GM10248 (cell line): ENCODE measurements at places on chromosomes 13 and 19.

DNA sequence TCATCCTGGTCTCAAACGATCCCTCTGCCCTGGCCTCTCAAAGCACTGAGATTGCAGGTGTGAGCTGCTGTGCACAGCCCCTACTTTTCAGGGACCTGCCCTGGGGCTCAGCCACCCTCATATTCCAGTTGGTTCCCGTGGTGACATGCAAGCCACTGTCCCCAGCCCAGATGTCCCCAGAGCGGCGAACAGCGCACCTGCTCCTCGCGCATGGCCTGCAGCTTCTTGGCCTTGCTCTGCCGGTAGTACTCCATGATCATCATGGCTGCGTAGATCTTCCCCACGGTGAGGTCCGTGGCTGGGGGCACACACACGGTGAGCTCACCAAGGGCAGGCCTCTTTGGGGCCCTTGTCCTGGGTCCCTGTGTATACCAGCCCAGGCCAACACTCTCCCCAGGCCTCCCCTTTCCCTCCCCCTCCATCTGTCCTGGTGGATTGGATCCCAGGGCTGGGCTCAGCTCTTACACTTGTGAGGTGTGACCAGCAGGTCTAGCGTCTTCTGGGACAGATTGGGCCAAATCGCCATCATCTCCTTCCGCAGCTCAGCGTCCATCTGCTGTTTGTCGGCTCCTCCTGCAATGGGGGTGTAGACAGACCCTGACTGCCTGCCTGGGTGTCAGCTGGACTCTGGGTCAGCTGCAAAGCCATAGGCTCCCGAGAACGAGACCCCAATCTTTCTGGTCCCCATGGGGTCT is 64.0 kb downstream of the IER2 start:
- DNase-seq = no peak

- DNase-seq = no peak
These were observed 71.2 kb downstream of the SPACA7 start for GRCh38 chr13:112447306-112447705.

GRCh38 chr13:33806470-33807248 is 11.3 kb upstream of the RFC3 start:
- DNase-seq = no peak

DNA sequence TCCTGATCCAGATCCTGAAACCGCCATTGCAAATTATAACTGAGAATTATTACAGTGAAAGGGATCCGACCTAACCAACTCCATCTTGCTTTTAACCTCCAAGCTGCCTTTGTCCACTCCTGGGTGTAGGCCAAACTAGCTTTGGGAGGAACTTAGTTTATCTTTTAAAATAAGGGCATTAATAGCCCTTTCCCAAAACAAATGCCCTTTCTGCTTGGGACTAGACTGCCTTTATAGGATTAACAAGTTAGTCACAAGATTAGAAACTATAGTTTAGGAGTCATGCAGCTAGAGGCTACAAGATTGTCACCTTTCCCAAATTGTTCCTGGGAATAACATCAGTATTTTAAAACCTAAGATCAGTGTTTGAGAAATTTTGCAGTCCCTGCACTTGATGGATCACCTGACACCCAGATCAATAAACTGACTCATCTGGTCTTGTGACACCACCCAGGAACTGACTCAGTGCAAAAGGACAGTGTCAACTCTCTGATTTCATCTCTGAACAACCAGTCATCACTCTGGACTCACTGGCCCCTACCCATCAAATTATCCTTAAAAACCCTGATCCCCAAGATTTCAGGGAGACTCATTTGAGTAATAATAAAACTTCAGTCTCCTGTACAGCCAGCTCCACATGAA is 4.1 kb upstream of the ZNF841 start:
- no peak for DNase-seq

- no peak for DNase-seq
These were observed 2.7 kb downstream of the RGCC start for GRCh38 chr13:41460074-41460465.

GRCh38 chr13:29893438-29893837 is 43.0 kb upstream of the UBL3 start:
- DNase-seq = no peak
